ENCODE measurements at places on chromosomes 12 and 14.

- DNase-seq = no peak
Measured at GRCh38 chr12:77294016-77294415, 228.6 kb upstream of the E2F7 start.

DNA sequence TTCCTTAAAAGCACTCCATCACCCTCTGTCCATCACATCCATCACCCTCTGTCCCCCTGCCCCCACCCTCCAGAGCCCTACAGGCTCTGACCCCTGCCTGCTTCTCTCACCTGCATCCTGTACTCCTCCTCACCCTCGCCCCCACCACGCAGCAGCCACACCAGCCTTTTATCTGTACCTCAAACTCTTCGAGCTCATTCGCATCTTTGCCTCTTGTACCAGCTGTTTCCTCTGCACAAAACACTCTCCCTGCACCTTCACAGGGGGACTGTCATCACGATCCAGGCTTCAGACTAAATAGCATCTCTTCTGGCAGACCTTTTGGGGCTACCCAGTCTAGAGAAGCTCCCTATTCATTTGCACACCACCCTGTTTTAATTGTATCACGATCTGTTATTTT lies 24.1 kb downstream of the TMEM229B start:
- DNase-seq = no peak

- DNase-seq = no peak
Measured at GRCh38 chr14:68550338-68550715, 242.5 kb downstream of the ZFP36L1 start.

DNA sequence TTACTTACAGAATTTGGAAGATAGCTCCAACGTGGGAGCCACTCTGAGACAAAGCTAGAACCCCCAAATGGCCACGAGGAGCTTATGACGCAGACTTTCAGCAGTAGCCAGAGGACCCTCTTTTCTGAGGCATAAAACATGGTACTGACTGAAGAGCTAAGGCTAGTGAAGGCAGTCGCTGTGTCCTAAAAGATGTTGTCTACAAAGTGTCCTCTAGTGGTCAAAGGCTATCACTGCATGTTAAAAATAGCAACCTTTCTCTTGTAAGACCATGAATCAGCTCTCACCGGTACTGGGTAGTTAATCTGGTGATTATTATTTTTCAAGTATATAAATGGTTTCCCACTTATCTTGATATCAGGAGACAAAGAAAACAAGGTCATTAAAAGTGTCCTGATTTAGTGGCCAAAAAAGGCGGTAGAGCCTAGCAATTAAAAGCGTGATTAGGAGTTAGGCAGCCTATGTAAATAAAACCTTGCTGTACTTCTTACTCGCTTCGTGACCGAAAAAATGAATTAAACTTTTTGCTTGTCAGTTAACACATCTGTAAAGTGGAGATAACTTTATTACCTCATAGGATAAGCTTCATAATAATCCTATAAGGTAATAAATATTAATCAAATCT lies 47.0 kb upstream of the LGR5 start:
- DNase-seq = no peak

GRCh38 chr14:61269321-61270083 lies 11.6 kb downstream of the TMEM30B start:
- DNase-seq = peak; percentile 56

GRCh38 chr14:37172936-37173614 lies 669 bp upstream of the SLC25A21 start:
- DNase-seq = no peak

- no peak for DNase-seq
Measured at GRCh38 chr14:84041421-84041820, 1488.5 kb upstream of the FLRT2 start.

DNA sequence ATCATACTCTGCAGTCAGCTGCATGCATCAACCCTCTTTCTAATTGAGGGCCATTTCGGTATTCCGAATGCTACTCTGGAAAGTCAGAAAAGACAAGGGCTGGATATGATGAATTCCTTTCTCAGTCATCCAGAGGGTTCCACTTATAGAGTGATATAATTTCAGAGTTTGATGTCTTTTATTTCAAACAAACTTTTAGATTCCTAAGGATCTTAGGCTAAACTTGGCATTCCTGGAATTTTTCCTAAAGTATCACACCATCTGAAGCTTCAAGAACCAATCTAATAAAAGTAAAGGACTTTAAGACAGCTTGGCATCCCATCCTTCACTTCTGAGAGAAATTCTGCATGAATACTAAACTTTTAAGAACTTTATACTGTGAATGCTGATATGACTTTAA lies 69.3 kb upstream of the KCNJ8 start:
- DNase-seq = no peak

GRCh38 chr12:24595652-24596235 lies 353.2 kb downstream of the BCAT1 start:
- no peak for DNase-seq

DNA sequence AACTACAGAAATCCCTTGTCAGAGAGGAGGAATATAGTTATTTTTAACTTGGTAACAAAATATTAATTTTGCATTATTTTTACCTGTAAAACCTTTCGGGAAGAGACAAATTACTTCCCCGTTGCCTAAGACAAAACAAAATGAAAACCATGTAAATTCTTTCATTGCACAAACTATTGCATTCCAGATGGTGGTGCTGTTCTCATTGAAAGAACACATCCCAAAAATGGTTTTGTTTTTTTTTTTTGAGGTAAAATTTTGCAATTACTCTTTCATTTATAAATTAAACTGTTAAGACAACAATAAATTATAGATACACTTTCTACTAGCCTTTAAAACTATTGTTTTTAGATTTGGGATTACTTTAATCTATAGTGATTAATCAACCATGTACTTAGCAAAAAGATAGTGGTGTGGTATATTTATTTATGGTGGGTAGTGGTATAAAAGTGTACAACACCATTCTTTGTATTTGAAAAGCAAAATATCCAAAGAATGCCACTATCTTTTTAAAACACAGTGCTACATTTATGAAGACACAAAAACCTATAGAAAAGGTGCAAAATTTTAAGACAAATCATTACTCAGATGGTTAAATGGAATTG lies 115.5 kb downstream of the SLC38A1 start:
- DNase-seq = peak; percentile 7

GRCh38 chr12:47882781-47883546 lies 21.8 kb downstream of the VDR start:
- no peak for DNase-seq

DNA sequence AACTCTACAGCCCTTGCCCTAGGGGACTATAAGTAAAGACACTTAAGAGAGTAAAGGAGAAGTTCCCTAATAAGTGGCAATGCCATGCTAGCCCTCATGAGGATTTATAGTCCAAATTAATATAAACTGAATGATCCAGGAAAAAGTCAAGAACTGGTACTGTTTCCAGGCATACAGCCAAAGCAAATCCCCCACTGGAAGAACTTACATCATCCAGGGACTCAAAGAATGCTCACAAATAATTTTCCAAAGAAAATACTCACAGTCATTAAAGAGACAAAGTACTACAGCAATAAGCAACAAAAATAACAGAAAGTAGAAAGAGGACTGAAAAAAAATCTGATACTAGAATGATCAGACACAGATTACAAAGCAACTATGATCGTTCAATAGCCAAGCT lies 79.7 kb upstream of the RAP1B start:
- DNase-seq = no peak

GRCh38 chr14:77612011-77612620 lies 4.3 kb downstream of the SPTLC2 start:
- no peak for DNase-seq

DNA sequence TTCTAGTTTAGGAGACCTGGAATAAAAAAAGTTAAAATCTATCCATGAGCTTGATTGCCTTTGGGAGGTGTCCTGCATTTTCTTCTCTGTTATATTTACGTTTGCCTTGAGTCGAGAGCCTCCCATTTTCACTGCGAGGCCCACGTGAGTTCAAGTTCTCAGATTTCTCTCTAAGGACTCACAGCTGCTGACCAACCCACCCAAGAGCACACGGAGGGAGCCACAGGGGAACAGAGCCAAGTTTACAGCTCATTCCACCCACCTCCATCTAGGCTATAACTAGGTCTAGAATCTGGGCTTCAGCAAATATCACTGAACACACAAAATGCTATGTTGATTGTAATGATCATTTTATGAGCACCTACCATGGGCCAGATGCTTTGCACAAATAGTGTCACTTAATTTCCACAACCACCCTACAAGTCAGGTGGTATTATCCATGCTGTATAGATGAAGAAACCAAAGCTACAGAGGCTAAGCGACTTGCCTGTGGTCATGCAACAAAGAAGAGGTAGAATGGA lies 16.7 kb downstream of the ALDH1L2 start:
- DNase-seq = no peak

GRCh38 chr14:55249423-55249822 lies 21.8 kb upstream of the FBXO34 start:
- DNase-seq = no peak

GRCh38 chr12:116263844-116264243 lies 13.6 kb downstream of the MED13L start:
- no peak for DNase-seq

DNA sequence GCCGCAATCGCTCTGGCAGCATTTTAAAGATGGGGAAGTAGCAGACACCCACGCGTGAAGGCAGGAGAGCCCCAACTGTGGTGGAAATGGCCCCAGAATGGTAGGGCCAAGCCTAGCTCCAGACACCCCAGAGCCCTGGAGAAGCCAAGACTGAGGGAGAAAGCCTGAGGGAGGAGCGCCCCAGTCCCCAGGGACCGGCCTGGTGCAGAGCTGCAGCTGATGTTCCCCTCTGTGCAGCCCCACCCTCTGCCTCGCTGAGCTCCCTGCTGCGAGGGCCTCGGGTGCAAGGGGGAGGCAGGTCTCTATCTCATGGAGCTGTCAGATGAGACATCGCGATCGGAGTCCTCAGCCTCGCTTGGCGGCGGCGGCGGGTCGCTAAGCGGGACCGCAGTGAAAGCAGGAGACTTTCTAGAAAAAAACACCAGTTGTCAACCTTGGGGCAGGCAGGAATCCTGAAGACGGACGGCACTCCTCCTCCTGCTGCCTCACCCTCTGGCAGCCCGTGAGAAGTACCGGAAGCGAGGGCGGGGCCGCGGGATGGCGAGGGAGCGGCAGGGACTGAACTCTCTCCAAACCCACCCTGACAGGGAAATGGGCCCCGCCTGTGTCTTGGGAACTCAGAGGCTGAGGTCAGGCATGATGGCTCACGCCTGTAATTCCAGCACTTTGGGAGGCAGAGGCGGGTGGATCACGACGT lies 6.0 kb downstream of the GAPDH start:
- DNase-seq = no peak

DNA sequence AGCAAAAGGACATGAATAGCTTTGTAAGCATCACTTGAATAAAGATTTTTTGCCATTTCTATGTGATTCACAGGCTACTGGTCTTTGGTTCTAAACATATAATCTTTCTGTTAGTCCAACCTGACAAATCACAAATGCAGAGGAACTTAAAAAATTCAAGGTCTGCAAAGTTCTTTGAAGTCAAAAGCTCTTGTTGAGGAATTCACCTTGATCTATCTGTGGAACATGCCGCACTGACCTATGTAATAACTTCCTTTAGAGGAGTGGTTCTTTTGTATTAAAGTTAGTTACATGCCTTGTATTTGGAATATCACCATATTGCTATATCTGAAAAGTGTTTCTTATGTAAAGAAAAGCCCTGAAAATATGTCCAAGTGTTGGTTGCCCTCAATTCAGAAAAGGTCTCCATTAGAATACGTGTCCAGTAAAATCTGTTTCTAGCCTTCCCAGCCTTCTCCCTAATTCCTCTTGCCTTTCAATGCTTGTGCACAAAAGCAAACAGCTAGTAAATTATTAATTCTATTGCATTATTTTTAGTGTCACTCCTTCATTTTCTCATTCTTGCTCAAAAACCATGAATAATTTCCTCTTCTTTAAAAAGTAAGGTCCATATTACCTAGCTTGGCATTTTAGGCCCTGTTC lies 1192.8 kb downstream of the FLRT2 start:
- no peak for DNase-seq

GRCh38 chr12:115097416-115097815 lies 413.4 kb upstream of the TBX3 start:
- no peak for DNase-seq

GRCh38 chr12:123063535-123063934 lies 83.1 kb downstream of the ARL6IP4 start:
- peak; percentile 24 for DNase-seq

DNA sequence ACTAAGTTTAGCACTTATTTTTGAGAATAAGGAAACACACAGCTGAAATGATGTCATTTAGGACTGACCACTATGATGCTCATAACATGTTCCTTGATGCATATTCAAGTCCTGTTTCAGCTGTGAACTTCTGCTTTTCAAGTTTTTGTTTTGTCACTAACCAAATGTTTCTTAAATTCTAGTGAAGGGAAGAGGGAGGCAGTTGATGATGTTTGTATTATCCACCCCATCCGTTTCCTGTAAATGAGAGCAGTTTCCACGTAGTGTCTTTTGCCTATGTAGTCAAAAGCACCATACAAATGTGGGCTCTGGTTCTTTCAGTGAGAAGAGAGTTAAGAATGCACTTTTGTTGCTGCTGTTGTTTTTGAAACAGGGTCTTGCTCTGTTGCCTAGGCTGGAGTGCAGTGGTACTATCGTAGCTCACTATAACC lies 491.8 kb downstream of the PCNX1 start:
- DNase-seq = peak; percentile 23

DNA sequence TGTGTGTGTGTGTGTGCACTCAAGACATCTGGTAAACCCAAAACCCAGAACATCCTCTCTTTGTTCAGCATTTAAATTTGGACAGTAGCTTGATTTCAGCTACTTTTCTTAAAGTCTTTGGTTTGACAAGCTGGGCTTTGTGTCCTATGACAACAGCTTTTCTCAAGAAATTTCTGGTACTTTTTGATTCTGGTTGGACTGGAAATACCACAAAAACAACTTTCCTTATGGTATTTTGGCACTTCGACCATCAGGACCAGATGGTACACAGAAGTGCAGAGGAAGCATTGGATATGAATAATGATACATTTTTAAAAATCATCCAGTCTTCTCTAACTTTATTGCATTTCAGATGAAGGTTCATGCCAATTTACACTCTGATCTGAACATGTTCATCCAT lies 286.6 kb upstream of the FLRT2 start:
- no peak for DNase-seq

- DNase-seq = no peak
Measured at GRCh38 chr12:52833922-52834726, at the start of gene KRT79. Gene KRT79, minus strand, starts transcription at chr12:52834311. Its CDS starts 51 bp downstream, at chr12:52834260.

- DNase-seq = no peak
Measured at GRCh38 chr14:101828046-101828445, 66.5 kb downstream of the PPP2R5C start.

DNA sequence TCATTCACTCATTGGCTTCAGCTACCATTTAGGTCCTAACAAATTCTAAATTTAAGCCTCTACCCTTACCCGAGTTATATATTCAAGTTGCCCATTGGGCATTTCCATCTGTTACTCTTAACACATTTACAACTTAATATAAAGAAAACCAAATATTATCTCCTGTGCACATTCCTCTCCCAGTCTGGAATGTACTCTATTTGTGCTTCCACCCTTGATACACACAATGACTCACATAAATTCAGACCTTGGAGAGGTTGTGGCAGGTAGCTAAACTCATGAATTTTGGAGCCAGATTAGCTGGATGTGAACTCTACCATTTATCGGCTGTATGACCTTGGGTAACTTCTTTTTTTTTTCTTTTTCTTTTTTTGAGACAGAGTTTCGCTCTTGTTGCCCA lies 51.1 kb downstream of the BRMS1L start:
- DNase-seq = no peak

Measured in GDM1 (cell line).